ENCODE measurements at places on chromosomes 1 and 21.
A peak's percentile ranks its signal among the peaks of the same experiment; 100 is the strongest.

- peak; percentile 24 for DNase-seq
Observed at GRCh38 chr1:110345480-110345879, 6.3 kb downstream of the RBM15 start.

DNA sequence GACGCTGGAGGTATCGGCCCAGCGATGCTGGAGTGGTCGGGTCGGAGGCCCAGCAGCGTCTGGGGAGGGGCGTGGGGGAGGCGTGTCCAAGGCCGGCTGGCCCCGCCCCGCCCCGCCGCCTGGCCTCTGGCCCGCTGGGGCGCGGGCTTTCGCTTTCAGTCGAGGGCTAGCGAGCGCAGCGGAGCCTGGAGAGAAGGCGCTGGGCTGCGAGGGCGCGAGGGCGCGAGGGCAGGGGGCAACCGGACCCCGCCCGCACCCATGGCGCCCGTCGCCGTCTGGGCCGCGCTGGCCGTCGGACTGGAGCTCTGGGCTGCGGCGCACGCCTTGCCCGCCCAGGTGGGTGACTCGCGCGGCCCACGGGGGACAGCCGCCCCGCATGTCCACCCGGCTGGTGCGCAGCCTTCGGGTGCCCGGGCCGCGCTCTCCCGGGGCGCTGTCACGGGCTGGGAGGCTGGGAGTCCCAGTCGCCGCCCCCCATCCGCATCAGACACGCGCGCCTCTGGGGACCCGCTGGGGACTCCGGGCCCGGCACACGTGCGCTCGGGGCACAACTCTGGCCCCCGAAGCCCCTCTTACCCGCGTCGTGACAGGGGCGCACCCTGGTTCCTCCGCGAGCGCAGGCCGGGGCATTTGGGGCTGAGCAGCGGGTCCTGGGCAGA, at the start of gene TNFRSF1B:
TSS of gene TNFRSF1B (plus strand) at position 158 of the 659 bp plus-strand sequence. CDS start at position 259, 101 bp downstream.
- no peak for DNase-seq

- peak; percentile 19 for DNase-seq
Observed at GRCh38 chr1:218967836-218968235, 205.8 kb upstream of the LYPLAL1 start.

DNA sequence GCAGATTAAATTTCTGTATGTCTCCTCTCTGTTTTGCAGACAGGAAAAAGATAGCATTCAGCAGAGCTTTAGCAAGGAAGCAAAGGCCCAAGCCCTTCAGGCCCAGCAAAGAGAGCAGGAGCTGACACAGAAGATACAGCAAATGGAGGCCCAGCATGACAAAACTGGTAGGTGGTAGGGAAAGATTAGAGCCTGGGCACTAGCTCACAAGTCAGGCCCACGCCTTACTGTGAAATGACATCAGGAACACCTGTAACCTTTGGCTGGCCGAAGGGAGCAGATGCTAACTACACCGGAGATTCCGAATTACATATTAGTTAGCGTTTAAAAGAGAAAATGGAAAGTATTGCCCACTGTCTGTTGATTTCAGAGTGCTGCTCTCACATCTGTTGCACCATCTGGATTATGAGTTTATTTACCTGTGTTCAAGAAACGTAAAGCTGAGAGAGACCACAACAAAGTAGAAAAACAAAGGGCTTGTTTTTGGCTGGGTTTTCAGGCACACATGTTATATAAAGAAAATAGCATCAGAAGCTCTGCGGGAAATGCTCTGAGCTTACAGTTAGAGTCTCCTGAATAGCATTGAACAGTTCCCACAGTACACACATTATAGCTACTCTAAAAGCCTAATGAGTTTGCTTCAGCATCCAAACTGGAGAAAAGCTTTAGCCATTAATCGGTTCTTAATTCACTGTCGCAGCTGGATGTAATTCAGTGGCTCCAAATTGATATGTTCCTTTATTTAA, 160.0 kb downstream of the SDCCAG8 start:
- DNase-seq = no peak

DNA sequence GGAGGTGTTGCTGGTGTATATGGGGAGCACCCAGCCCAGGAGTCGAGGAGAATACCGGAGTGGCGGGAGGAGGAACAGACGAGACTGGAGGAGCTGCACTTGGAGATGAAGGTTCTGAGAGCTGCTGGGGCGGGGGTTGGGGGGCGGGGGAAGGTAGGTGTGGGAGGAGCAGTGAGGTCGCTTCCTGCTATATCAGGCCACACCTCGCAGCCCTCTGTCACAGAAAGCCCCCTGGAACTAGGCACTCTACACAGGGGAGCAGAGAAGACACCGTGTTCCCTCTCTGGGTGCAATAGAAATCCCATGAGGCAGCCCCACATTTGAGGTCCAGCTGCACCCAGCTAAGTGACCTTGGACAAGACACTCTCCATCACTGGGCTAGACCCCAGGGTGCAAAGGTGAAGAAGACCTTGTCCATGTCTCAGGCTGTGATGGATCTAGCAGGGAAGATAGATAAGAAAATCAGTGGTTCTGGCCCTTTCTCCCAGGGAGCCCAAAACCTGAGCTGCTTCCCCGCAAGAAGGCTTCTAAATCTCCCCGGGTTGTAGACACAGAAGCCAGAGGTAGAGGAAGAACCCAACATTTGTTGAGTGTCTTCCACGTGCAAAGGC, 155.8 kb upstream of the EDN2 start:
- DNase-seq = no peak

- no peak for DNase-seq
Observed at GRCh38 chr1:102002057-102002456, 5.3 kb upstream of the OLFM3 start.

GRCh38 chr1:244090645-244091044, 39.6 kb downstream of the ZBTB18 start:
- no peak for DNase-seq

DNA sequence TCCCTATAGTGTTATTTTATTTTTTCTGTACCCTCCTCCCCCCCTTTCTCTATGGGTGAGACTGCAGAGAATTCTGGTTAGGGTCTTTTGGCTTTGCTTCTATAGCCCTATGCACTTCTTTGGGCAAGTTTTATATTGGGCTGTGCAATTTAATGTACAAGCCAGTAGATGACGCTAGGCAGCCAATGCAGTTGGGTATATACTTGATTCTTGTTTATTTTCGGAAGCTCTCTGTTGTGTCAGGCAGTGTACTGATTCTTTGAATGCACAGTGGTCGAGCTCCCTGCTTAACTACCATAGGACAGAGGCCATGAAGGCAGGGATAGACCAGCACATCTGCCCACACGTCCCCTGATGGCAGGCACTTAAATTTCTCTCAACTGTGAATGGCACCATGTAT, 34.1 kb upstream of the GPR52 start:
- DNase-seq = no peak

- DNase-seq = no peak
Observed at GRCh38 chr1:159200769-159201168, 3.9 kb upstream of the ACKR1 start.

DNA sequence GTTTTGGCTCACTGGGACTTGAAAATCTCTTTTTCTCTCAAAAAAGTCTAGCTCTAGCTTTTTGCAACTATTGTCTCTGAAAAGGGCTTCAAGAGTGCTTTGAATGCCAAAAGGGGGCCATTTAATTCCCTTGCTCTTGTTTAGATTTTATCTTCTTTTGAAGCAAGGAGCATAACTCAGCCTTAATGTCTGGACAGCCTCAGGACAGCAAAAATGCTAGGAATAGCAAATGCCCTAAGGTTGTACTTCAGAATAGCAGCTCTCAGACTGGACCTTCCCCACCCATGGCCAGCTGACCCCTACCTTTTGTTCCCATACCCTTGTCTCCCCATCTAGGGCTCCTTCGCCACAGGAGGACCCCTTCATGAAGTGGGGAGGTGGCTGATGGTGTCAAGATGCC, 121.4 kb downstream of the KCNK1 start:
- DNase-seq = no peak

GRCh38 chr1:245198748-245199516, 44.1 kb downstream of the KIF26B start:
- no peak for DNase-seq

GRCh38 chr1:65148548-65149350, 746 bp downstream of the AK4 start:
- no peak for DNase-seq

GRCh38 chr21:46017148-46017547, 35.6 kb downstream of the COL6A1 start:
- DNase-seq = no peak

DNA sequence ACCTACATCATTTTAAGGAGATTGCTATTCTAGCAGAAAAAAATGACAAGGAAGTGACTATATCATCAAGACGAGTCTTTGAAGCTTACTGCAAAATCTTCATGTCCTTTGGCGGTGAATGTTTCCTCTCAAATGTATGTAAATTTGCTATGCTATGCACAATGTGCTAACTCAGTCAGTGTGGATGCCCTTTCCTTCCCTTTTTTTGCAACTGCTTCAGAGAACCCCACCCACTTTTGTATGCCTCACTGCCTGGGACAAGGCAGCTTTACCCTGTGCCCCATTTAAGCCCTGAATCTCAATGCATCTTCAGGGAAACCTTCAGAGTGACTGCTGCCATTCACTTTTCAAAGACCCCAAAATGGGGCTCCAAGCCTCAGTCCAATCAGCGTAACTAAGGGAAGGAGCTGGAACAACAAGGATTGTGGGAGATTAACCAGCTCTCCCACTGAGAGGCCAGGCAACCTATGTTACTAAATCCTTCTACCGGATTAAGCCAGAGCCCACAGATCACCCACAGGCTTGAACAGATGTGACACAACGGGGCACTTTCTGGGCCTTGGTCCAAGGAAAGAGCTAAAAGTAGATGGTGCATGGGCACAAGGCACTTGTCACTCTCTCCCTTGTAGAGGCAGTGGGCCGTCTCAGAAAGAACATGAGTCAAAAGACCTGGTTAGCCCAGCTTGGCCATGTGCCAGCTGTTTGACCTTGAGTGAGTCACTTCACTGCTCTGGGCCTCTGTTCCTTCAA, 154.4 kb downstream of the PLPP3 start:
- DNase-seq = no peak

GRCh38 chr1:14873677-14874076, 275.2 kb downstream of the KAZN start:
- DNase-seq = no peak

DNA sequence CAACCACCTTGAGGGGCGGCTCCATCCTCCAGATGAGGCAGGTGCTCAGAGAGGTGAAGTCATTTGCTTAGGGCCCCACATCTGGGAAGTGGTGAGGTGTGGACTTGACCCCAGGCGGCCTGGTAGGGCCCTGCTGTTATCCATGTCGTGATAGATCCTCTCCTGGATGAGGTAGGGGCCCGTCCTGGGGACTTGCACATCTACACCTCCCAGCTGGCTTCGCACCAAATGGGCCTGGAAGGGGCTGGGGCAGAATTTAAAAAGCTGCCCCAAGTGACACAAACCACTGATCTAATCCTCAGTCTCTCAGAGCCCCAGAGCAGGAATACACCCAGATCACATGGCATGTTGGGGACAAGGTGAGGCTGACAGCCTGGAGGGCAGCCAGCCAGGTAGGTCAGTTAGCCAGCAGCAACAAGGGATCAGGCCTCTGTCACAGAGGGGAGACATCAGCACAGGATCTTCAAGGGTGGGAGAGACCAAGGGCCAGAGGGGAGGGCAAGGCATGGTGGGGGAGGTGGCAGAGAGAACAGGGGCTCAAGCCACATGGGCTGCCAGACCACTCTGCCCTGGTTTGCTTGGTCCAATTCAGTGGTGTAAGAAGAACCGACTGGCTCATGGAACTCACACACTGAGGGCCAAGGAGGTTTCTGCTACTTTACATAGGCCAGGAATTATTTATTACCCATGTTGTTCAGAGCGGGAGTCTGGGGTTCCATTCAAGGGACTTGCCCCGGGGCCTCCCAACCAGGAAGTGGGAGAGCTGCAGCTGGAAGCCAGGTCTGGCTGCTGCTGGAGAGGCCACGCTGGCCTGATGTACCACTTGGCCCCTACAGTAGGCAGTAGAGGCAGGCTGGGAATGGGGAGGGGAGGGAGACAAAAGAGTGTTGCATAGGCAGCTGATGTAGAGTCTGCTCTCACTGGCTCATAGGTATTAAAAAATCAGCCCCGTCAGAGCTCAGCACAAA, 12.1 kb downstream of the LRP8 start:
- DNase-seq = no peak

- DNase-seq = no peak
Observed at GRCh38 chr1:75855010-75855409, 58.3 kb downstream of the MSH4 start.

DNA sequence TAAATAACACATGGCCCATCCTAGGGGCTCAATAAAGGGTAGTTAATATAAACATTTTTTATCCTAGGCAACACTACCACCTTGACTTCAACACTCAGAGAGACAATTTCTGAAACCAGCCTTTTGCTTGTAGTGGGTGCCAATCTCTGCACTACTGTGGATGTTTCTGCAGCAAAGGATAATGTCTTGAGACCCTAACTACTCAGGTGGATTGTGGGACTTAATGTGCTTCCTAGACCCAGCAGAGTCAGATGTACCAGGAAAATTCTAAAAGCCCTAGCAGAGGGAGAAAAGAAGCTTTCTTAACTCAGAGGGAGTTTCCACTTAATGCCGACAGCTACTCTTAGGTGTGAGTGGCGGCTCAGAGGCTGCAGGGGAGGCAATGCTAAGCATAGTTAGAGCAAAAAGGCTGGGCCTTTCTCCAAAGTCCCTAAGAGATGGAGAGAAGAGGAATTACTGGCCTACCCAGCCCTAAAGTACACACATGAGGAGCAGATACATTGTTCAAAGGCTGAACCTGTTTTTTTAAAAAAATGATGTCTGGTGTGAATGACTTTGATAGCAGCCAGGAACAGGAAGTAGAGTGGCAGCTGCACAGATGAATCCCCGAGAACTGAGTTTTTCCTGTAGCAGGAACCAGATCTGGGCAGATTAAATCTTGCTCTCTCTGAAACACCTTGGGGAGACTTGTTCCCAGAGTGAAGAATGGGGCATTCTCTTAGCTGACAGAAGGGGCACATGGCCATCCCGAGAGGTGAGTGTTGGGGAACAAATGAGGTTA, 33.5 kb upstream of the ABCD3 start:
- no peak for DNase-seq

- DNase-seq = no peak
Observed at GRCh38 chr1:65281846-65282245, 27.5 kb upstream of the DNAJC6 start.

GRCh38 chr1:16387201-16388188, 20.5 kb downstream of the SZRD1 start:
- no peak for DNase-seq

All from astrocyte of the cerebellum (primary cell).